ENCODE measurements at places on chromosomes 16 and 17. TPM values are rescaled to one million over a fixed set of nuclear protein-coding genes. Genes with fewer than 3 reads are reported as not detected.

DNA sequence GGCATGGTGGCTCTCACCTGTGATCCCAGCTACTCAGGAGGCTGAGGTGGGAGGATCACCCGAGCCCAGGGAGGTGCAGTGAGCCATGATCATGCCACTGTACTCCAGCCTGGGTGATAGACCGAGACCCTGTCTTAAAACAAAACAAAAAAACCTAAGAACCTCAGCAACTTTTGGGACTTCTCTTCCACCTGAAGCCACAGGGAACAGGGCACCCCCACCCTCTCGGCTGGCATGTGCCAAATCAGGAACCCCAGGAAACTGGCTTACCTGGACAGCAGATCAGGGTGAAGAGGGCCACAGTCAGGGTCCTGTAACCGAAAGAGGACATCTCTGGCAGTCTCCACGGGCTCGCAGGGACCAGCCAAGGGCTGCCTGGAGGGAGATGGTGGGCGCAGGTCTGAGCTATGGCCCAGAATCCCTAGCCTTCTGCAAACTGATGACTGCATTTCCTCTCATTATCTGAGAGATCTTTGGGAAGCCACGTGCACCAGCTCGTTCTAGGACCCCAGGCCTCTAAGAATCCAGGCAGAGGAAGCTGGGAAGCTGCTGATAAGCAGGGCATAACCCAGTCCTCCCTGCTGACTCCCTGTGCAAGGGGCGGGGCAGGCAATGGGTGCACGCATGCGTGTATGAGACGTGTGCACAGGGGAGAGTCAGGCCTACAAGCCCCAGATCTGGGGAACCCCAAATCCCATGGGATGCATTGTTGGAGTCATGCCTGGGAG is 8.4 kb downstream of the PRR29 start:
- DNase-seq = peak; percentile 18

DNA sequence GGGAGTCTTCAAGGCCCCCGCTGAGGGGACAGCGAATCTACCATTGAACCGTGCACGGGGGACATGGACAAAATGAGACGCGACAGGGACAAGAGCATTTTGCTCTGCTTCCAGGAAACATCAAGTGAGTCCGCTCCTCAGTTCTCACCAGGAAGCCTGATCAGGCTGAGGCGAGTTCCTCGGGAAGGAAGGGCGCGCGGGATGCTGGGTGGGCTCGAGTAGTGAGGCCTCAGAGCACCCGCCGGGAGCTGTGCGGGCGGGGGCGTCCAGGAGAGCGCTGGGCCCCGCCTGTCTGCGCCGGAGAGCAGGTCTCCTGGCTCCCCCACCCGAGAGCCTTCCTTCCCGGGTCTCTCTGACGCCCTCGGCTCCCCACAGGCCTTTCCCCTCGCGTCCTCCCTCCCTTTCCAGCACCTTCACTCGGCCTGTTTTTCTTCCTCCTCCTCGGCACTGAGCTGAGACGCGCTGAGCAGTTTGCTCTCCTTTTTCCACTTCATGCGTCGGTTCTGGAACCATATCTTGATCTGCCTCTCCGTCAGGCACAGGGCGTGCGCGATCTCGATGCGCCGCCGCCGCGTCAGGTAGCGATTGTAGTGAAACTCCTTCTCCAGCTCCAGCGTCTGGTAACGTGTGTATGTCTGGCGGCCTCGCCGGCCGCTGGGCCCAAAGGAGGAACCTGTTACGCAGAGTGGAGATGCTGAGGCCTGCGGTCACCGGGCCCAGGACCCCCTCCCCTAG is 2.6 kb upstream of the HOXB5 start:
- DNase-seq = no peak

DNA sequence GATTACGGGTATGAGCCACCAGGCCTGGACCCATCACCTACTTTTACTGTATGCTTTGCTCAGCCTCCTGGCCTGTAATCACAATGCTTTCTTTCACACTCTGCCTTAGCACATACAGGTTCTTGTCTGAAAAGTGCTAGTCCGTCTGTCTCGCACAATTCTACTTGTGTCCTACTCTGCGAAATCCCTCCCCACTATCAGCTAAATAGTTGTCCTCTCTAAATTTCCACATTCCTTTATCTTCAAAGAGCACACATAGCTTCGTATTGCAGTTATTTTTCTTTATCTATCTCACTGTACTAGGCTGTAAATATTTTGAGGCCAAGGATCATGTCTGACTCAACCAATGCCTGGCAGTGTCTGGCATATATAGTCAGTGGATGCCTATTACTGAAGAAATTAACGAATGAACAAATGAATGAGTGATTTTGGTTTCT is 38.5 kb upstream of the ETV4 start:
- DNase-seq = peak; percentile 73

- no peak for DNase-seq
Measured at GRCh38 chr17:11564589-11565380, 33.5 kb upstream of the DNAH9 start.

Gene KRTAP2-3
- 0.32 TPM for total RNA-seq

Gene SYCE1L
- not detected for total RNA-seq

DNA sequence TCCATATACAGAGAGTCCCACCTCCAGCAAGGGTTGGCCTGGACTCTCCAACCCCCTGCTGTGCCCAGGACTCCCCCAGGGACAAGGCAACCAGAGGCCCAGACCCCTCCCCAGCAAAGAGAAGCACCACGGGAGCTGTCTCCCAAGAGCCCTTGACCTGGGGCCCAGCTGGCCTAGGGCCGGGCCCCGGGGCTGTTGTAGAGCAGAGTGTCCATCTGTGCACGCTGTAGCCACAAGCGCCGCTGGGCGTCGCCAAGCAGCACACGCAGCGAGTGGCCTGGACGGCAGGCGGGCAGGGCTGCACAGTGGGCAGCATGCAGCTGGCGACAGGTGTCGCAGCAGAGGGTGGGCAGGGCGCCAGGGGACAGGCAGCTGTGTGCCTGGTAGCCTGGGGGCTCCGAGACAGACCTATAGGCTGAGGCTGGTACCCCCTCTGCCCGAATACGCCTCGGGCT is 4.3 kb downstream of the SPATA2L start:
- DNase-seq = no peak

DNA sequence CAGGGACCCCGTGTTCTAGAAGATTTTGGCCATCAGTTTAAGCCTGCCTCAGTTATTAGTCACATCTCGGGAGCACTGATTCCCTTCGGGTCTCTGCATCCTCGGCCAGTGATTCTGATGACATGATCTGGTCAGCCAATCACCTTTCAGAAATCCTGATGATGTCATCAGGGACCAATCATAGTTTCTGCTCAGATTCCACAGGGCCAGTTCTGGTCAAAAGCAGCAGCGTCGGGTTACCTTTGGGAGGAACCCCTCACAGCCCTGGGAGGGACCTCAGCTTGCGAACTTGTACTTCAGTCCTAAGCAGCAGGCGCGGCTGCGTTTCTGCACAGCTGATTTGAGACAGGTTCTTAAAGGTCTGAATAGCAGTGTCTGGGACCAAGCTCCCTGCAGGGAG is 13.9 kb downstream of the KDM8 start:
- peak; percentile 37 for DNase-seq

DNA sequence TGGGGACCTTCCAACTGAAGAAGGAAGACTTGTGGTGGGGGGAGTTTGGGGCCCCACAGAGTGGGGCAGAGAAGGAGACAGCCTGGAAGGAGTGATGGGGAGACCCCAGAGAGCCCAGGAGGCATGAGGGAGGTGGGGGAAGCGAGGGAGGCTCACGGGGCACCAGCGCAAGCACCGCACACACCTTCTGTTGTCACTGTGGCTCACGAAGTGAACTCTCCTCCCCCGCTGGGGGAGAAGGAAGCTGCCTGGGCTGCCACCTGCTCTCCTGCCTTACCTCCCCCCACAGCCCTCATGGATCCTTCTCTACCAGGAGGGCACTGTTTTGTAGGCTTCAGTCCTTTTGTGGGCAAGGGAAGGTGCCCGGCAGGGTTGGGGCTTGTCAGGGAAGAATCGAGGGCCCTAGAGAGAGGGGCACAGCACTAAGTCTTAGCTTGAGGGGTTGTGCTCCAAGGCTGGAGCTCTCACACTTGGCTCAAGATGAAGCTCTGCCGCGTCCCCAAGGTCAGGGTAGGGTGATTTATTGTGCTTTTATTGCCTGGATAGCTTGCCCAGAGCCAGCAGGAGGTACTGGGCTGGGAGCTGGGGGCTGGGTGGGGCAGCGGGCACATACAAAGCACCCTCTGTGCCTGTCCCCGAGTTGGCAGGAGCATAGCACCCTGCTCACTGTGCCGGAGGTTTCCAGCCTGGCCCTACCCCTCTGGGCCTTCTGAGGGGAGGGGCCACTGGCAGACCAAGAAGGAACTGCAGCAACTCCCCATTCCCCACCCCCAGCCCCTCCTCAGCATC is 4.6 kb upstream of the STARD3 start:
- DNase-seq = no peak

- no peak for DNase-seq
Measured at GRCh38 chr16:87458424-87458915, 34.4 kb downstream of the ZCCHC14 start.

DNA sequence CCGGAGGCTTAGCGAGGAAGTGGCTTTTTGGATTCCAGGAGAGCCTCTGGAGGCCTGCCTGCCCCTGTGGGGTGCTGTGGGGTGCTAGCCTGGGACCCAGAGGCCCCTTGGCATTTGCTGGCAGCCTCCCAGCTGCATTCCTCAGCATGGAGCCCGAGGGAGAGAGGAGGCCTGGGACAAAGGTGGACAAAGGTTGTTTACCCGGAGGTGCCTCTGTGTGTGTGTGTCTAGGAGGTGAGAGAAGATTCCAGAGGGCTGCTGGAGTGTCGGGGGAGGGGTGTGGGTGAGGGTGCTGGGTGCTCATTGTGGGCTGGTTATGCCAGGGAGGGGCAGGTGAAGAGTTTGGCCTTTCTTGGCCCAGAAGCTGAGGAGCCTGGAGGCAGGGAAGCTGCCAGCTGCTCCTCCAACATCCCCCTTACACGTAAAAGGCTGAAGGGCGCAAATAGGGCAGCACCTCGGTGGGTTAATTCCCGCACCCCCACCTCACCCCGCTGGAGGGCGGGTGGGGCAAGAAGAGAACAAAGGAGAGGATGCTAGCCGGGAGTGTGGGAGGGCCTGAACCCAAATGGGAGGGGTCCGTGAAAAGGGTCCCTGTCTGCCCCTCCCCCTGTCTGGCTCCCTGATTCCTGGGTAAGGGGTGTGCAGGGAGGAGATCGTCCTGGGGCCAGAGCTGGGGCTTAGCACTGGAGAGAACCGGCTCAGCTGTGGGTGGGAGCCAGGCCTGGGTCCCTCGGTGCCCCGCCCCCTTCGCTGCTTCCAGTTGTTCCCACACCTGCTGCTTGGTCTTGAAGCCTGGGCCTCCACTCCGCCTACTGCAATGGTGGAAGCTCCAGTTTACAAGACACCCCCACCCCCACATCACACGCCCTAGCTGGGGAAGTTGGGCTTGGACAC is 9.9 kb downstream of the HEXIM2 start:
- no peak for DNase-seq

- DNase-seq = no peak
Measured at GRCh38 chr17:15414532-15415306, 52.7 kb downstream of the CDRT4 start.

Gene KRT28
- not detected for total RNA-seq

Gene RARA
- 20.3 TPM for total RNA-seq

DNA sequence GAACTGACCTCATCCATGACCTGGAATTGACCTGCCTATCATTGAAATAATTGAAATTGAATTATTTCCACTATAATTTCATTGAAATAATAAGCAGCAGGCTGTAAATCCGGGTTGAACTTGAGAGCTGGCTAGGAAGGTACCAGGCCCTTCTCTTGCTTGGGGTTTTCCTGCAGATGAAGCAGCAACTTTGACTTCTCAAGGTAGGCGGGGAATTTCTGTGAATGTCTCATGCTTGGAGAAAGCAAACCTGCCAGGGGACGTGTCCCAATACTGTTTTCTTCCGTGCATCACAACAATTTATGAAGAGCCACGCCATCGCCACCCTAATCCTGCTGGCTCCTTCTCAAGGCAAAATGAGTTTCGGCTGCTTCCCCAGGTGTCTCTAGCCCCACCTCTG is 97.5 kb upstream of the XYLT1 start:
- no peak for DNase-seq

Gene CHRNE
- 0.32 TPM for total RNA-seq

GRCh38 chr17:27518545-27519521 is 62.6 kb downstream of the KSR1 start:
- peak; percentile 43 for DNase-seq

Gene CDH8
- total RNA-seq = not detected

DNA sequence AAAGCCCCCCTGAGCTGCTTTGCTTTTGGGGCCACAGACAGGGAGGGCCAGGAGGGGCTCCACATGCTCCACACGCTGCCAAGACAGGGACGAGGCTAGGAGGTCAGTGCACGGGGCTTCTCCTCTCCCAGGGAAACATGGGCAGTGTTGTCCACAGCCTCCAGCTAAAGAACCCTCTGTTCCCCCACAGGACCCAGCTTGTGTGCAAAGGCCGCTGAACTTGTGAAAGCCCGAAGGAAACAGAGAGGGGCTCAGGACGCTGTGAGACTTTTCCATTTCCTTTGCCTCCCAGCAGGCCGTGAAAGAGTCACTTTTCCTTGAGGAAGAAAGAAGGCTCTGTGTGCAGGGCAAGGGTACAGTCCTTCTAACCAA is 9.7 kb downstream of the CDRT4 start:
- DNase-seq = no peak

GRCh38 chr16:3945751-3946603 is 65.5 kb upstream of the CREBBP start:
- DNase-seq = peak; percentile 98

Gene LDAF1
- total RNA-seq = 41.9 TPM

Gene LPO
- total RNA-seq = not detected

GRCh38 chr17:73889439-73889838 is 245.2 kb upstream of the SDK2 start:
- DNase-seq = no peak

DNA sequence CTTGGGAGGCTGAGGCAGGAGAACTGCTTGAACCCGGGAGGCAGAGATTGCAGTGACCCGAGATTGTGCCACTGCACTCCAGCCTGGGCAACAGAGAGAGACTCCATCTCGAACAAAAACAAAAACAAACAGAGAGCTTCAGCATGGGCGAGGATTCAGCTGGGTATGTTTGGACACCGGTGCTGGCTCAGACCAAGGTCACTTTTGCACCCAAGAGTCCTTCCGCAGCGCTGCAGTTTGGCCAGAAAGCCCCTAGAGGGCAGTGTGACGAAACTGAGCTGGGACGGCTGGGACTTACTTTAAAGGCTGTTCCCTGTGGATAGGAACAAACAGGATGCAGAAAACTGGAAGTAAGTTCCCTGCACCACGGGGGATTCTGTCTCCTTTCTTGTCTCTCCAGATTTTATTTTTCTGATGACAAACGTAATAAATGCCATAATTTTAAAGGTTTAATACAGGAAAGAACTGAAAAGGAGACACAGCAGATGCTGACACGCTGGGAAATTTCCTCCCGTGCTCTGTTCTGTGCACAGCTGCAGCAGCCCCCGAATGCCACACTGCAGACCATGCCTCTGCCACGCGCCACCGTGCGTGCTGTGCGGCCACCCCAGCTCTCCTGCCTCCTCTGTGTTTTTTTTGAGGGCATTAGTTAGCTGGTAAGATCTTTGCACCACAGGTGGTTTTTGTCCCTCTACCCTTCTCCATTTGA is 25.2 kb upstream of the USP36 start:
- peak; percentile 87 for DNase-seq

DNA sequence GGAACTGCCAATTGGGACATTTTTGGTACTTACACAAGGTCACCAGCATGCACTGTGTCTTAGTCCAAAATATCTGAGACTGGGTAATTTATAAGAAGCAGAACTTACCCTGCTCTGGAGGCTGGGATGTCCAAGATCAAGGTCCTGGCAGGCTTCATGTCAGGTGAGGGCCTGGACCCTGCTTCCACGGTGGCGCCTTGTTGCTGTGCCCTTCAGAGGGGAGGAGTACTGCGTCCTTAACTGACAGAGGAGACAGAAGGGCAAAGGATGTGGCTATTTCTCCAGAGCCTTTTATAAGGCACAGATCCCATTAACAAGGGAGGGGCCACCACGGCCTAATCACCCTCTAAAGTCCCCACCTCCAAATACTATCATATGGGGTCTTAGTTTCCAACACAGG is 178.9 kb downstream of the C16orf95 start:
- no peak for DNase-seq

Gene HYDIN
- 2.3 TPM for total RNA-seq

Measured in fibroblast of villous mesenchyme (primary cell).